ENCODE measurements at places on chromosomes 3 and 15.

GRCh38 chr3:127688022-127688415 is 15.3 kb downstream of the ABTB1 start:
- DNase-seq = no peak

- DNase-seq = no peak
These were observed 13.9 kb upstream of the SLC41A3 start for GRCh38 chr3:126097801-126098200.

- DNase-seq = no peak
These were observed 44.4 kb upstream of the GK5 start for GRCh38 chr3:142269767-142270166.

GRCh38 chr3:59374818-59375211 is 325.0 kb upstream of the CFAP20DC start:
- no peak for DNase-seq

DNA sequence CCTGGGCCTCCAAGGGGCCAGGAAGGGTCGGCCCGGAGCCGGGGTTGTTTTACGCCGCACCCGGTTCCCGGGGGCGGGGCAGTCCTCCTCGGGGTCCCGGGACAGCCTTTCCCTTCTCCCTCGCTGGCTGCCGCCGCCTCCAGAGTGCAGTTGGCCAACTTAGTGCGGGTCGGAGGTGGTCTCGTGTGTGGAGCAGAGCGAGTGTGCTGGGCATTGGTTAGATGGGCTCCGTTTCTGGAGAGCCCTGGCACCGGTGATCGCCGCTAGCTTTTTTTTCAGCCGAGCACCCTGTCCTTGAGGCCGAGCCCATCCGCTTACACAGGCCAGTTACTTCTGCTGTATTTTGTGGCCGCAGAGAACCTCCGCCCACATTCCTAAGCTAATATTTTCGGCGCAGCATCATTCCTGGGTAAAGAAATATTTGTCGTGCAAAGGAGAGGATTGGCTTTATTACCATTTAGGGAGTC is 585 bp downstream of the KIF23 start:
- peak; percentile 74 for DNase-seq

DNA sequence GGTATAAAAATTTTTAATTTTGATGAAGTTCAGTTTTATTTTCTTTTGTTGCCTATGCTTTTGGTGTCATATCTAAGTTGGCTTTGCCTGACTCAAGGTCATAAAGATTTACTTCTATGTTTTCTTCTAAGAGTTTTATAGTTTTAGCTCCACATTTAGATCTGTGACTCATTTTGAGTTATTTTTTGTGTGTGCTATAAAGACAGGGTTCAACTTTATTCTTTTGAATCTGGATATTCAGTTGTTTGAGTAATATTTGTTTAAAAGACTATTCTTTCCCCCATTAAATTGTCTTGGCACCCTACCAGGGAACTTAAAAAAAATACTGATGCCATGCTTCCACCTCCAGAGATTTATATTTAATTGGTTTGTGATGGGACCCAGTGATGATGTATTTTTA is 4.0 kb downstream of the MAP3K13 start:
- no peak for DNase-seq

DNA sequence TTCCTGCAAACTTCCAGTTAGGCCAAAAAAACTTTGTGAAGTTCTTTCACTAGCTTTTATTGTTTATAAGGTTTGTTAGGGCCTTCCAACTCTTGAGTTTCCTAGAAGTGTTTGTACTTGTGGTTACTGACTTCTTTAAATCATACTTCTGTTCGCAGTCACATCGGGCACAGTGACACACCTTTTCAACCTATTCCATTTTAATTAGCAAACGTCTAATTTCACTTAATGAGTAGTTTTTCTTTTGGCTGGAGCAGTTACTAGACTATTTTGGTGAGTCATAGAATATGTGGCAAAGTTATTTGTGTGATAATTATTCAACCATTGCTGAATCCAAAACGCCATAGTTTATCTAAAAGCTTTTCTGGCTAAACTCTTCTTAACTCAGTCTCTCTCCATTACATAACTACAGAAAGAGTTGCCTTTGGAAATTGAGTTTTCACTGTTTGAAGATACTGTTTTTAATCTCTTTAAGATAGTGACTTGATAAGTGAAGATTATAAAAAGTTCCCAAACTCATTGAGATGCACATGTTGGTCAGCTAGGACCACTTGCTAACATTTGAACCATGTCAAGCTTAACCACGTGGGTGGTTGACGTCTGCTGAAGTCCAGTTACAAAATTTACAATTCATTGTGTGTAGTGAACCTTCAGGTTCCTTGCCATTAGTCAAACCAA is 21.5 kb downstream of the CNOT10 start:
- no peak for DNase-seq

- DNase-seq = no peak
These were observed 55.7 kb downstream of the KCNAB1 start for GRCh38 chr3:156176048-156176447.

- DNase-seq = no peak
These were observed 506 bp downstream of the RAD51 start for GRCh38 chr15:40695469-40695890.

- DNase-seq = no peak
These were observed 200.1 kb downstream of the OPA1 start for GRCh38 chr3:193793123-193793522.

DNA sequence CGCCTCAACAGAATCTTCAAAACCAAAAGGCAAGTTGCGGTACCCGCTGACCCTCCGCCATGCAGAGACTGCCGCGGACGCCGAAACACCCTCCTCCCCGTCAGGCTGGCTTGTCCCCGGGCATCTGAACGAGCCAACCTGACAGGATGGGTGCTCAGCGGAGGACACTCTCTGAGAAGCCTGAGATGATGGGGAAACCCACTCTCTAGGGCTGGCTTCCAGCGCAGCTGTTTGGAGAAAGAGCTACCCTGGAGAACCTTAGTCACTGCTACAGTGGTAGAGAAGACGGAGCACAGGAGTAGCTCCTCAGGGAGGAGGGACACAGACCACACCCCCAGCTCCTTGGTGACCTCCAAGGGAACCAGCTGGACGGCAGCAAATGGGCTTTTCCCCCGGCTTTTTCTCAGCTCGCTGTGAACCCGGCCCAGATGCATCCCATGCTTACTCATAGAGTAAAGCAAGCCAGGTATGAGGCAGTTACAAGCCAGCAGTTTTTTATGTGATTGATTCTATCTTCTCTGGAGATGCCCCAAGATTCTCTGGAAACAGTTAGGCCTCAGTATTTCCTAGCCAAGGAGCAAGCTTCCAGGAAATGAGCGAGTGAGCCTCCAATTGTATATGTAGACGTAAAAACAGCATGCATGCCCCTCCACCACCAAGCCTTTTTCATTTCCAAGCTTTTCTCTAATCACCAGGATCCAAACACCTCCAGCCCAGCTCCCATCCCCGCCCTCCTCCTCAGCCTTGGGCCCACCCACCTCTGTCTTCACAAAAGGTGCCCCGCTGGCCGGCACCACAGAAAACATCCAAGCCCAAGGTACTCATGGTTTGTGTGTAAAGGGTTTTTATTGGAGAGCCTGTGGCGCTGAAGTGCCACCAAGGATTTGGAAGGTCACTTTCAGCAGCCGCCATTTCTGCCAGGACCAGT is 38.7 kb downstream of the FAM174B start:
- no peak for DNase-seq

- DNase-seq = no peak
These were observed 43.3 kb downstream of the ADPGK start for GRCh38 chr15:72740219-72740618.

GRCh38 chr15:75349851-75350588 is 3.2 kb downstream of the NEIL1 start:
- no peak for DNase-seq

GRCh38 chr3:126256251-126256650 is 75.9 kb upstream of the ALDH1L1 start:
- DNase-seq = no peak

GRCh38 chr3:171839270-171839669 is 3.9 kb upstream of the TMEM212 start:
- DNase-seq = no peak

GRCh38 chr15:83928392-83928734 is 274.4 kb downstream of the ADAMTSL3 start:
- no peak for DNase-seq

DNA sequence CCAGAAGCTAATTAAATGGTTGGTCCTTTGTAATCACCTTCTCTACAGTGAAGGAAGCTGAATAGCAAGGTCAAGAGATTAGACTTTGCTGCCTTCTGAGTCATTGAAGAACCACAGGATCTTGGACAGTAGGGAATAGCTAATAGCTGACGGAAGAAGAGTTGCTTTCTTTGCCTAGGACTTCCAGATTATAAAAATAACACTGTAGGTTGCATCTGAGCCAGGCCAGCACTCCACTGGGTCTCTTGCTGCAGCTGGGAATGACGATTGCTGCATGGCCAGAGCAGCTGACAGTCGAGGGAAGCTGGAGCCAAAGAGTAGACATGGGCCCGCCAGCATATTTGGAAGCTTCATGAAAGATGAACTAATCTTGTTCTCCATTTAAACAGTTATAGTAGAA is 81.5 kb upstream of the KCNMB2 start:
- peak; percentile 30 for DNase-seq

DNA sequence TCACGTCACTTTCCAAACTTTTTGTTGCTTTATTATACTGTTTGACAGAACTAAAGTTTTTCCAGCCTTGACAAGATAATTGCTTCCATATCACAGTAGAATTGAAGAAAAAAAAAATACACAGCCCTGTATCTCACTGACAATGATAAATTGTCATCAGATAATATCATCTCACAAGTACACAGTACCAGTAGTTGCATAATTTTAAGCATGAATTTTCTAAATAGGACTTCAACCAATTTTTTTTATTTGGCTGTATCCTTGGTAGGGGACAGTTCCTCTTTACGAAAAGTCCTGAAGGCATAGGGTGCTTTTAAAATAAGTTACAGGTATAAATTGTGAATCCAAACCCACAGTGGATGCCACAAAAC is 230.7 kb downstream of the ATP8B4 start:
- DNase-seq = no peak

DNA sequence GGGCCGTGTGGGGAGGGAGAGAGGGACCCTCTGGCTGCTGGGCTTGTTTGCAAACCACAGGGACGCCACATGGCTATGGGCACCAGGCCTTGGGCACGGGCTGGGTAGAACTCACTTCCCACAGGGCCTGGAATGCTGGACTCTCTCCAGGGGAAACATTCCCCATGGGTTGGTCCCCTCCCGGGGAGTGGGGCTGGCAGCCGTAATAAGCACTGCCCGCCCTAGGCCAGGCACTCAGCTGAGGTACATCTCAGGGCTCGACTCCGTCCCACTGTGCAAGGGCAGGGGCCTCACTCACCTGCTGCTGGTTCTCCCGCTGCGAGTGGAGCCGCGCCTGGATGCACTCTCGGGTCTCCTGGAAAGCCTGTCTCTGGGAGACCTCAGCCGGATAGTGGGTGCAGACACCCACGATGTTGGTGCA is 96.7 kb downstream of the ADCY5 start:
- DNase-seq = no peak

- DNase-seq = peak; percentile 17
These were observed 124.6 kb upstream of the GBE1 start for GRCh38 chr3:81886081-81886480.

DNA sequence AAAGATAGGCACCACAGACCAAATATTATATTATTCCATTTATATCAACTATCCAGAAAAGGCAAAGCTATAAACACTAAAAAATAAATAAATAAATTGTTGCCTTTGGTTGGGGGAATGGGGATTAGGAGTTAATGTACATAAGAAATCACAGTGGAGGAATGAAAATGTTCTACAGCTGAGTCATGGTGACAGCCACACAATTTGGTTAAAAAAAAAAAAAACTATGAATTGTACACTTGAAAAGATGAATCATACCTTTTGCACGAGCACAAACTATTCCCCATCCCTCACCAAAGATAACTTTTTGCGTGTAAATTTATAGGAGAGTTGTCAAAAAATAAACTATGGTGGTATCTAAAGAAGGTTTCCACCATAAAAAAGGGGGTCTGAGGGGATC is 103.2 kb downstream of the TBC1D5 start:
- no peak for DNase-seq

GRCh38 chr3:21449738-21450137 is 301.3 kb downstream of the ZNF385D start:
- DNase-seq = no peak

DNA sequence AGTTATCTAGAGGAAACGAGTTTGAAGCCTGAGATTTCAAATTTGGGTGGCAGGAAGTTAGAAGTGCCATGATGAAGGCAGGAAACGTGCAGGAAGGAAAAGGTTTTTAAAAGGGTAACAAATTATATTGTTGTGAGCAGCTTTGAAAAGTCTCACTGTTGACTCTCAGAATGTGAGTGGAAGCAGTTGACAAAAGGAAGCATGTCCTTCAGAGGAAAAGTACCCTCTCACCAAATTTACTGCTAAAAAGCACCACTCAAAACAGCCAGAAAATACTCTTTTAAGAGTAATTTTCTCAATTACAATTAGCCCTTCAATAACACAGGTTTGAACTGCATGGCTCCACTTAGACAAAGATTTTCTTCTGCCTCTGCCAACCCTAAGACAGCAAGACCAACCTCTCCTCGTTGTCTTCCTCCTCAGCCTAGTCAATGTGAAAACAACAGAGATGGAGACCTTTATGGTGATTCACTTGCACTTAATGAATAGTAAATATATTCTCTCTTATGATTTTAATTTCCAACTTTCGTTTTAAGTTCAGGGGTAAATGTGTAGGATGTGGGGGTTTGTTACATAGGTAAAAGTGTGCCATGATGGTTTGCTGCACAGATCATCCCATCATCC is 117.1 kb upstream of the LIPC start:
- no peak for DNase-seq

- no peak for DNase-seq
These were observed 27.4 kb downstream of the SLC7A14 start for GRCh38 chr3:170558427-170558826.

DNA sequence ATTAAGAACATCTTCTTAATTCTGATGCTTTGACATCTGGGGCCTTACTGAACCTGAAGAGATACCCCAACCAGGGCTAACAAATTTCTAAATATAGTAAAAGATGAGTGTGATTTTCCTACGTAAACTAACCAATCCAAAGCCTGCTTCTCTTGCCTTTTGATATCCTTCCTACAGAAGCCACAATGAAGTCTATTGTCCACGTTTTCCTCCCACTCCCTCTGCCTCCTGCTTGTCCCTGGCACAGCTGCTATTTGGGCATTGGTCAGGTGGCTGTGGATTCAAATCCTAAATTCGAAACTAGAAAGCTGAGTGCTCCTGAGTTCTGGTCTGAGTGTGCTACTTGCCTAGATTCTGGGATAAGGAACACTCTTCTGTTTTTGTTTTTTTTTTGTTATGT is 17.4 kb upstream of the MKRN3 start:
- DNase-seq = no peak

DNA sequence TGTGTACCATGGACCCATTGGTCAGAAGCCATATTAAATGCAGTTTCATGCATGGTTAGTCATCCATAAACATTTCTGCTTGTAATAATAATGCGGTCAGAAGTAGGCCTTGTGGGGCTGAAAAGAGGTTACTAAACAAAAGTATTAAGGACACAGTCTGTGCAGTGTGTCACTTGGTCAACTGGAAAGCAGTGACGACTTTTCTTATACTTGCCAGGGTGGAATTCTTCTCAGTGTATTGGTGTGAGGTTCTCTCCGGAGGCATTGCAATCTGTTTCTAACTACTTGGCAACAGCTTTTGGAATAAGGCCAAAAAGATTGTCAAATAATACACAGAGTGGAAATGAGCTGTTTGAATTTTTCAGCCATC is 46.8 kb downstream of the CHL1 start:
- no peak for DNase-seq

Measured in GM04504 (cell line).